ENCODE measurements at places on chromosomes 1 and 21.
A peak's percentile ranks its signal among the peaks of the same experiment; 100 is the strongest.

DNA sequence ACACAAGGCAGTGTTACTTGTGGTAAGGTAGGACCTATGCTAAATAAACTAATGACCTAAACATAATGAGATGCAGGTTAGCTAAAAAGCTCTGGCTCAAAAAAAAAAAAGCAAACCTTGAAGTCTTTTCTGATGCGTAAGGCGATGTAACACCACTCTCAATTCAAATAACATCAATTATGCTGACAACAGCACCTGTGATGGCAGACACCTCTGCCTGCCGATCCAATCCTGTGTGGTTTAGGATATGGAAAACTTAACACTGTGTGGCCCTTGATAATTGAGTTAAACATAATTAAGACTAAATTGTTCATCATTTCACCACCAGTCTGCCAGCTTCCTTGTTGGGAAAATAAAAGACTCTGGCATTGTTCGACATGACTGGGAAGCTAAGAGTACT, 9.1 kb downstream of the RPAP2 start:
- no peak for DNase-seq

GRCh38 chr1:6241887-6242740, 1.9 kb upstream of the HES3 start:
- no peak for DNase-seq

DNA sequence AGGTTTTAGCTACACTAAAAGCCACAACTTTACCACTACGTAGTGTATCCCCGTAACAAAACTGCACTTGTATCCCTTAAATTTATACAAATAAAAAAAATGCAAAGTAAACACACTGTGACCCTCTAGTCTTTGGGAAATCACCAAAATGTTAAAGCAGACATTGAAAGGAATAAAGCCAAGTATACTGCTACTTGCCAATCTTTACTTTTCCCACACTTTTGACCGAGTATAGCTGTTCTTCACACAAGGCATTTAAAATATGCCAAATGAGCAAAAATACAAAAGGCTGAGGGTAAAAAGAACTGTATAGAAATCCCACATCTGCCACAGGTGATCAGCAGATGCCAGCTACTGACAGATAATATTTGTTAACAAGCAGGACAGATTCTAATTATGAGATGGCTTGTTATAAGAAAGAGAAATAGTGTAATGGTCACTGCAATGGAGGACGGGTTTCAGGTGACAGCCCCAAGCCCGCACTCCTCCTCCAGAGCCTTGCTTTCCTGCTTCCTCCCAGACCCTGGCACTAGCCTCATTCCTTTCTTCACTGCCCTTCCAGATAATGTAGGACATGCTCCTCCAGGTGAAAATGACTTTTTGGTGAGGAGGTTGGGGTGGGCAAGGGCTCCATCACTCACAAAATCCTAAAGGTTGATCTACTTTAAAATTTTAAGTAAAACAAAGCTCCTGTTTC, 18.1 kb downstream of the KCNT2 start:
- no peak for DNase-seq

GRCh38 chr1:44707959-44708831, 22.8 kb downstream of the RNU5D-1 start:
- DNase-seq, result peak; percentile 3

DNA sequence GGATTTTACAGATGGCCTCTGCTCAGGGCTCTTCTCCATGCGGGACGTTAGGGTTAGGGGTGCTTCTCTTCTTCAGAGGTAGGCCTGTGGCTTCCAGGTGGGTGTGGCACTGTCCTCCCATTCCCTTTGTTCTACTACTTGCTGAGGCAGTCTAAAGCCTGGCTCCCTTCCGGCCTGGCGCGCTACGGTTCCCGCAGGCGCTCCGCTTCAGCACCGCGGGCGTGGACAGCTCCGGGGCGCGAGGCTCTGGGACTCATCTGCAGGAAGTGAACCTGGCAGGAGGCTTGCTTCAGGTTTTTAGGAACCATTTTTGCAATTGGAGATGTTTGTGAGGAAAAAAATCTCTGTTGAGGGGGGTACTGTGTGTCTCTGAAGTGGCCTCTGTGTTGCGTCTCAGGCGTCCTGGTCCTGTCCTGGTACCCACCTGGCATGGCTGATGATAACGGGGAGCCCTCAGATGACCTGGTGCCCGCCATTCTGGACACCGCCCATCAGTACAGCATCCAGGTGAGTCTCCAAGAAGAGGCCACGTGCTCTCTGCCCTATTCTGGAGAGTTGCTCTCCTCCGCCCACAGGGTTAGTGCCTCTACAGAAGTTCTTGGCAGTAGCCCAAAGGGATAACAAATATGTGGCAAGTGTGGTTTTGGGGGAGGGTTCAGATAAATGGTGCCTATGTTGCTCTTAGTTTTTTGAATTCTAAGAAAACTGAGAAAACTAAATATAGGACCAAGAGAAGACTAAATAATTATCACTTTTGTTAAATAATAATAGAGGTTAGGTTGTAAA, 1.9 kb downstream of the MANEAL start:
- peak; percentile 21 for DNase-seq

DNA sequence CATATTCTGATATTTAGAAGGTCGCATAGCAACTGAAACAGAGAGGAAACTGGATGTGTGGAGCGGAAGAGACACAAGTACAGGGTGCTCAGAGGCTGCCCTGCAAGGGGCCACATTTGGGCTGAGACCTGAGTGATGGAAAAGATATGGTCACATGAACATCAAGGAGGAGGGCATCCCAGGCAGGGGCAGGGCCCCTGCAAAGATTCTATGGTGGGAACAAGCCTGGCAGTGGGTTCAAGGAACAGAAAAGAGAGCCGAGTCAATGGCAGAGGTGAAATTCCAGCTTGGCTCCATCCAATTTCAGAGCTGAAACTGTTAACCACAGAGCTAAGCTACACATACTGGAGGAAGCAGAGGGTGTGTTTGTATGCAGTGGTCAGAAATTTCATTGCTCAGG, 227.7 kb downstream of the PRDM2 start:
- DNase-seq, result no peak
